Activated naive CD8-positive, alpha-beta T cell treated with anti-CD3 and anti-CD28 coated beads, Interleukin-2, amount 50 U/mL, for 16 hours (primary cell): ENCODE measurements at places on chromosomes 11 and 22.

GRCh38 chr11:64178203-64178602, 7.8 kb upstream of the STIP1 start:
- DNase-seq = no peak

DNA sequence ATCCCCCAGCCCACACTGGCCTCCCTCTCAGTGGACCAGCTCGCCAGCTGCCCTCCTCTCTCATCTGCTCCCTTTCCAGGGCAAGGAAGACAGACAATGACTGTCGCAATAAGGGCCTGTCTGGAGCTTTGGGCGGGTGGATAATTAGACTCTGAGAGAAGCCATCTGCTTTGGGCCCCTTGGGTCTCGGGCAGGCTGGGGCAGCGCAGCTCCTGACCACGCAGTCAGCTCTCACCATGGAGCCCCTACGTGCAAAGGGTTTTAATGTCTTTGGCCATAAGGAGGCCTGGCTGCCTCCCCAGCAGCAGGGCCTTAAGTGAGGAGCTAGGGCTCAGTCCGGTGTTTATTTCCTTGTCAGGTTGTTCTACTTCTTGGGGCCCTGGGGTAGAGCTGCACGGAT, 153.9 kb downstream of the CHST1 start:
- no peak for DNase-seq

DNA sequence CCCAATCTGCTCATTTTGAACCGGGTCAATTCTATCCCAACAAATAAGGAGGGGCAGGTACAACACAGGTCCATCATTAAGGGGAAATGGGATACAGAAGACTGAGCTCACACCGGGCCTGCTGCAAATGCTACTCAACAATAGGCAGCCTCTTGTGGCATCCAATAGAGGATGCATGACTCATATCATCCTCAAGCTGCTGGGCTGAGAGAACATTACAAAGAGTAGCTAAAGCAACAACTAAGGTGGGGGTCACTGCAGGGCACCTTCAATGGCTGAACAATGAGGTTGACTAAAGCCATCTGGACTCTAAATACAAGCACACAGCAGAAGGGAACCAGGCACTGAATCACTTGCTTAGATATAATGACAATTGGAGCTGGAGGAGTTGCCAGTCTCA, 130.1 kb upstream of the SYN3 start:
- no peak for DNase-seq

DNA sequence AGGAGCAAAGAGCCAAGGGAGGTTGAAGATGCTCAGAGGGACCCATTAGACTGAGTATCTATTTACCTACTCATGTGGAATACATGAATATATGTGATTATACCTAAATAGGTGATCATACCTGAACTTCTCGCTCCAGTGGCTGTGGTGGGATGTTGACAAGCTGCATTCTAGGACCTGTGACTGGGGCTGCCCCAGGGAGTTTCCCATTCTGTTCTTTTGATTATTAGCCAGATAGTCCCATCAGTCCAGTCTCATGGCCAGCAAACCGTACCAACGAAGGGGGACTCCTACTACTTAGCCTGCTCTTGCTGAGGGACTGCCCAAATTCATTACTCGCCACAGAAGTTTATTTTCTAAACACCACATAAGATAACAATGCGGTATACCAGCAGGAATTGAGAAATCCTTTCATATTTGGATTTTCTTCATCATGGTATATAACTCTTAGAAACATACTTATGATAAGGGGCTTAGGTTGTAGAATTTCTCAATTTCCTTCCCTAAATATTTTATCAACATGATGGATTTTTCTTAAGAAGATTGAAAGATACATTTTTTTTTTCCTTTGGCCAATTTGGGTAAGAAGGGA, 273.9 kb downstream of the NTM start:
- DNase-seq = no peak

DNA sequence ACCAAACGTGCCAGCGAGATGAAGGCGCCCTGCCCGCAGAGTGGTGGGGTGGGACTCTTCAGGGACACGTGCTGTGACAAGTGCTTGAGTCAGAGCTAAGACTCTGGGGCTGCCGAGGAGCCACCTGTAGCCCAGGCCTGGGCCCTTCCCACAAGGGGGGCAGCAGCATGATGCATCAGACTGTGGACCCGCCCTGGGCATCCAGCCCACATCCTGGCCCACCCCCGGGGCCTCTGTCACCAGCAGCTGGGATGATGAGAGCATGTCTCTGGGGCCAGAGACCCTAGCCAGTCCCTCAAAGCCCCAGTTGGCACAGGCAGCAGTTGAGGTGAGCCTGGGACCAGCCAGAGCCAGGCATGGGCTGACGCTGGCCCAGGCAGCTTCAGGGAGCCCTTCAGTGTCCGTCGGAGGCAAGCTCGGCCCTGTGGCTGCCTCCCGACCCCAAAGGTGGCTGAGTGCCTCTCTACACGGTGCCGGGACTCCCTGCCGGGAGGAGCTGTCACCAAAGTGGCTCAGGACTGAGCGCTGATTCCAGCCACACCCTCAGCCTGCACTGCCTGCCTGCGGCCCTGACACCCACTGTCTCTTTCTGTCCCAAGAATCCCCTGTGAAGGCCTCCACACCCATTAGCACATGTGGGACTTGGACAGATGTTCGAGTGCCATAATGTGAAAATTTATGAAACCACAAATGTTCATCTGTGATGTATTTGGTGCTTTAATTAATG, 41.3 kb downstream of the CDKN1C start:
- no peak for DNase-seq

DNA sequence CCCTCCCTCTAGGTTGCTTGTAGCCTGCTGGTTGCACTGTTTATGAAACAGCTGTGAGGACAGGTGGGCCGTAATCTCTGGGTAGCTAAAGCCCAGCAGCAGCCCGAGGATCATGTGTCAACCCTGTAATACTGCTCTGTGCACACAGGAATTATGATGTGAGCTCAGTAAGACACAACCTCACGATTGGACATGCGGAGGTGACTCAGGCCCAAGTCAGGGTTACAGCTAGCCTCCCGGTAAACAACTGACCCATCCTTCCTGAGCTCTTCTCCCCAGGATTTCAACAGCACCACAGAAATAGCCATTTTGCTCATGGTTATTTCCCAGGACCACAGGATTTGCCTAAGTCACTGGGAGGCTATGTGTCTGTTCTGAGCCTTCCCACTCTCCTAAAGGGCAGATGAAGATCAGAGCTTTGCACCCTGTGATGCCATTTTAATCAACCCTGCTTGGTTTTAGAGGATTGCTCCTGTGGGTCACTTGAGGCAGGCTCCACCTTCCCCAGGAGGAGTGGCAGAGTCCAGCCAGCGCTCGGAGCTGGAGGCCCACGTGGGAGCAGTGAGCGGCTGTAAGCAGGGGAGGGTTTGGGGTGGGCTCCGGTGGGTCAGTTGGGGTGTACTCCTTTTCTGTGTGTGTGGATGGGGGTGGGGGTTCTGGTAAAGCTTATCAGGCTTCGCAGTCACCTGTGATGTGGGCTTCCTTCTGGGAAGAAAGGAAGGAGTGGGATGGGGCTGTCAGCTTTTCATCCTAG, at the start of gene AMPD3:
Gene AMPD3 (plus strand): TSS at position 387 of the 754 bp plus-strand sequence. CDS start 6,256 bp downstream, outside the sequence.
- DNase-seq = no peak

DNA sequence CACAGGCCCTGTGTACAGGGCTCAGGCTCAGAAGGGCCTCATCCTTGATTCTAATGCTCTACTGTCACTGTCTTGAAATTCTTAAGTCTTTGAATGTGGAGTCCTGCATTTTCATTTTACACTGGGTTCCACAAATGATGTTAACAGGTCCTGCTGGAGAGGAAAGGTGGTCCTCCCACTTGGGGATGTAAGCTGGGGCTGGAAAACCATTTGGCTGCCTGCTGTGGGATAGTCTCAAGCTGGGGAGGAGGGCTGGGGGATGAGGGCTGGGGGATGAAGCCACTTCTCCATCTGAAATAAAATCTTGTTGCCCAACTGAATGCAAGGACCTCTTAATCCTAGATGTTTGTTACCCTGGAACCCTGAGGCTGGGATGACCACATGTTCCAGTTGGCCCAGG, 423.0 kb downstream of the TENM4 start:
- no peak for DNase-seq

GRCh38 chr11:37512156-37512780, 914.2 kb upstream of the RAG2 start:
- DNase-seq = no peak

GRCh38 chr11:131463162-131463561, 92.7 kb downstream of the NTM start:
- no peak for DNase-seq

DNA sequence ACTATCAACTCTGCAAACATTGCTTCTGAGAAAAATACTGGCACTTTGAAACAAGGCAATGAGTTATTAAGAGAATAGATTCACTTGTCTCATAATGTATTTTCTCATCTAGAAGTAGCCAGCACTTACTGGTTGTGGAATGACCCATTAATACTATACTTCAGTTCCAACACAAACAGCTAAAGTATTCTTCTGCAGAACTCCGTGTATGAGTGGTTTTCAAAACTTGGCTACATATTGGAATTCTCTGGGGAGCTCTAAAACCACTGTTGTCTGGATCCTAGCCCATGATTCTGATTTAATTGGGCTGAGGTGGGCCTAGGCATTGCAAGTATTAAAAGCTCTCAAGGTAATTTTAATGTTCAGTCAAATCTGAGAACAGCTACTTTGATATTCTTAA, 1416.4 kb upstream of the RAG2 start:
- DNase-seq = no peak

GRCh38 chr11:32109138-32109537, 18.3 kb downstream of the RCN1 start:
- no peak for DNase-seq

DNA sequence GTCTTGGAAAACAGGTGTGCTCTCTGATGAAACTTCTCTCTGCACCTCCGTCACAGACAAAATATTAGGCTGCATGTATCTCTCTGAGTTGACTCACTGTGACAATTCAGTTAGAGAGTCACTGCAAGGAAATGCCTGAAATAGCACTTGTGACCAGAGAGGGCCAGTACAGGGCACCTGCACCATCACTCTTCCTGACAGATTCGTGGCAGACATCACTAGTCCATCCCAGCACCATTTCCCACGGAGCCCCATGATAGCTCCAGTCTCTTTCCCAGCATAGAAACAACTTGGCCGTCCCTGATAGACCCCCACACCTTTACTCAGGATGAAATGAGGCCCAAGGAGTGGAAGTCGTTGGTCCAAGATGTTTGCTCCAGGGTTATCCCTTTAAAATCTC, 73.3 kb upstream of the ISX start:
- no peak for DNase-seq

GRCh38 chr22:46010207-46010867, 33.4 kb upstream of the WNT7B start:
- no peak for DNase-seq
